Stimulated activated CD8-positive, alpha-beta memory T cell treated with anti-CD3 and anti-CD28 coated beads, Interleukin-4, amount 100 ng/mL, for 1 hour (primary cell): ENCODE measurements at places on chromosomes 12 and 14.

GRCh38 chr12:52391618-52392002 lies 6.2 kb upstream of the KRT84 start:
- DNase-seq: no peak

GRCh38 chr12:69269736-69270135 lies 30.4 kb downstream of the CPSF6 start:
- DNase-seq: no peak

- no peak for DNase-seq
Observed at GRCh38 chr12:52259657-52260243, 14.7 kb upstream of the KRT86 start.

GRCh38 chr14:95452176-95452892 lies 64.1 kb downstream of the SYNE3 start:
- DNase-seq: no peak

GRCh38 chr12:111242184-111242583 lies 126.7 kb downstream of the PHETA1 start:
- DNase-seq: no peak

DNA sequence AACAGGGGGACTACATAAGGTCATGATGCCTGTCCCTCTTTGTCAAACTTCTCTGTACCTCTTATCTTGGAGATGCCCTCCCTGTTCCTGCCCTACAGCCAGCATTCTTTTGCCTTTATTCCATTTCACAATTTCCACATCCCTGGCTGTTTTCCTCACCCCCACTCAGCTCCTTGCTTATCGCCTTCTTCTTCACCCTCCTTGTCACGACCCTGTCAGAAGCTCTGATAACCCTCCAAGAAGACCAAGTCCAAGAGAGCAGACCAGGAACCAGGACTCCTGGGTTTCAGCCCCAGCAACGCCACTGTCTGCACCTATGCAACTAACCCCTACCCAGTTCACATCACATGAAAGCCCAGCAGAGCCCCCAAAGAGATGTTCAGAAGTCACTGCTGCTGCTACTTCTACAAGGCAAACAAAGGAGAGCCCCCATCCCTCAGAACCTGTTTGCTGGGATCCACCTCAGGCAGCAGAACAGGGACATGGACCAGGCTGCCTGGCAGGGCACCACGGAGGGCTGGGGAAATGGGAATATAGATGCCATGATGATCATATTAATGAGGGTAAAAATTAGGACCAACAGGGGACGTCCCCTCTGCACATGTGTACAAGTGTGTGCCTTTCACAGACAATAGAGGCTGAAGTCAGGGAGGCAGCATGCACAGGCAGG lies 92.8 kb downstream of the SINHCAF start:
- no peak for DNase-seq

DNA sequence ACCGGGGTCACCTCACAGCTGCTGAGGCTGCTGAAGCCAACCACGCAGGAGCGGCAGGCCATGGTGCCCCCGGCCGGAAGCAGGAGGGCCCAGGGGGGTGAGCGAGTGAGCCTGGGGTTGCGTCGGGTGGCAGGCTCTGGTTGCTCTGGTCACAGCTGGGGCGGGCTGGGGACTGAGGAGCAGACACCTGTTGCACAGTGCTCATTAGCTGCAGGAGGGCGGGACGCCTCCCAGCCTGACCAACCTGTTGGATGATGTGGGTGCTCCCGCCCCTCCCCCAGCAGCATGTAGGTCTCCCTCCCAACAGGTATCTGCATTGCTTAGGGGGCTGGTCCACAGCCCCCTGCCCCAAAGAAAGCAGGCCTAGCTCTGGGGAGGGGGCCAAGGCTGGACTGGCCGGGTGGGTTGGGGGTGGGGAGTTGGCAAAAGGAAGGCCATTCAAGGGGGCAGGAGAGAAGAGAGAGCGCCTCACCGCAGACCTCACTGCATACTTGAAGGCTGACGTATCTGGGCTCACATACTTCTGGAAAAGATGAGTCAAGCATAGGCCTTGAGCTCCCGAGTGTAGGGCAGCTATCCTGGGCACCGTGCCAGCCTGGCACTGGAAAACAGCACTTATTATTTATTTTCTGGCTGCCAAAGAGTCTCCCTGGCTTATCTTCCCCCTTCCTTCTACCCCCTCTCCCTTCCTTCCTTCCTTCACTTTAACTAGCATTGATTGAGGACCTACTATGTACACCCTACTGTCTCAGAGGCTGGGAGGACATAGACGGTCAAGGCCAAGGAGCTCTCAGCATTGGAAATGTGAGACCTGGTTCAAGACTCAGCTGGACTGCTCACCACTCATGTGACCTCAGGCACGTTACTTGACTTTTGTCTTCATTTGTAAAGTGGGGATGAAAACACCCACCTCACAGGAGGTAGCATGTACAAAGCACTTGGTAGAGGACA lies at the start of gene KRT80:
TSS of gene KRT80 (minus strand) at position 174 of the 951 bp plus-strand sequence. CDS start at position 62, 112 bp downstream.
- no peak for DNase-seq

DNA sequence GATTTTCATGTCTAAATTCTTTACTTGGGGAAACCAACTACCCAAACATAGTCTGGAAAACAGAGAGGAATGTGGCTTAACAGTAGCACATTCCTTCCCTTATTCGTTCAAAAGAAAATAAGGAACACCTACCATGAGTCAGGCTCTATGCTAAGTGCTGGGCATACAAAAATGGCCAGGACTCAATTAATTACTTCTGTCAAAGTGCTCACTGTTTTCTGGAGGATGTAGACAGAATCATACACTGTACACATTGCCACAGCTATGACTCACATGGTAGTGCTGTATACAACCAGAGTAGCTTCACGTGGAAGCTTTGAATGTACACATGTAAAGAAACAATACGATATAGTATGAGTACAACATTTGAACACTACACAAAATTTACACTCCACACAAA lies 50.1 kb downstream of the SLC25A21 start:
- no peak for DNase-seq

- DNase-seq: no peak
Observed at GRCh38 chr14:29054119-29054518, 287.5 kb downstream of the FOXG1 start.
